ENCODE measurements at places on chromosomes 7 and 10.

- no peak for DNase-seq
Observed at GRCh38 chr7:158392251-158392650, 195.4 kb downstream of the PTPRN2 start.

- DNase-seq = peak; percentile 54
Observed at GRCh38 chr10:109974504-109975191, 33.1 kb upstream of the ADD3 start.

GRCh38 chr7:7820939-7821338 is 102.5 kb upstream of the RPA3 start:
- DNase-seq = no peak

- peak; percentile 74 for DNase-seq
Observed at GRCh38 chr10:100338434-100339036, 8.5 kb upstream of the SCD start.

- no peak for DNase-seq
Observed at GRCh38 chr10:124656113-124656490, 88.1 kb downstream of the FAM53B start.

DNA sequence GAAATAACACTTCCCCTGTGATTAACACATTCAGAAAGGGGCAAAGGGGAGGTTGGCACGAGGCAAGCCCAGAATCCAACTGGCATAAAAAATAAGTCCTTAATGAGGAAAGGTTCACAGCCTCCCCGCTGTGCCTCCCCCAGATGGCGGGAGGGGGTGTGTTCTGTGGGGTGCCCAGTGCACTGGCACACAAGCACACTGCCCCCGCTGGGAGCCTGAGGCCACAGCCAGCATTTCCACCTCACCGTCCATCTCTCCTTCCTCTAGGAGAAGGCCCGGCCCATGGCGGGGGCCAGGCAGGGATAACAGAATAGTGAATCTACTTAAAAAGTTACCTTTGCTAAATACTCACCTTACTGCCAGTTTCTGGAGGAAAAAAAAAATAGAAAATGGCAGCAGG is 43.2 kb downstream of the PRKAG2 start:
- no peak for DNase-seq

DNA sequence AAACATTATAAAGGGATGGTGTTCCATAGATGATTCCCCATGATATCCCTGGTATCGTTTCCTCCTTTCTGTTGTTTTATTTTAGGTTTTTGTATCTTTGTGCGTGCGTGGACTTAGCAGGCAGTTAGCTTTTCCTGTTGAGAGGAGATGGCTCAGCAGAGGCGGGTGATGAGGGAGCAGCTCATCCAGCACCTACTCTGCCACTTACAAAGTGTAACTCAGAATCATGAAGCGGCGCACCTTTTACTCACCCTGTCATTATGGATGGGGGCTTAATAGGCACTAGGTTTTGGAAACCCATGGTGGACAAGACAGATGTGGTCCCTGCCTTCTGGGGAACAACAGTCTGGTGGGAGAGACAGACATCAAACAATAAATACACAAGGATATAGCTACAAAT is 17.1 kb downstream of the FAM241B start:
- DNase-seq = no peak

- DNase-seq = no peak
Observed at GRCh38 chr7:104985259-104985617, 28.8 kb upstream of the KMT2E start.

- no peak for DNase-seq
Observed at GRCh38 chr10:132504501-132505272, 32.9 kb upstream of the INPP5A start.

- DNase-seq = no peak
Observed at GRCh38 chr7:14698239-14698638, 204.3 kb downstream of the DGKB start.

DNA sequence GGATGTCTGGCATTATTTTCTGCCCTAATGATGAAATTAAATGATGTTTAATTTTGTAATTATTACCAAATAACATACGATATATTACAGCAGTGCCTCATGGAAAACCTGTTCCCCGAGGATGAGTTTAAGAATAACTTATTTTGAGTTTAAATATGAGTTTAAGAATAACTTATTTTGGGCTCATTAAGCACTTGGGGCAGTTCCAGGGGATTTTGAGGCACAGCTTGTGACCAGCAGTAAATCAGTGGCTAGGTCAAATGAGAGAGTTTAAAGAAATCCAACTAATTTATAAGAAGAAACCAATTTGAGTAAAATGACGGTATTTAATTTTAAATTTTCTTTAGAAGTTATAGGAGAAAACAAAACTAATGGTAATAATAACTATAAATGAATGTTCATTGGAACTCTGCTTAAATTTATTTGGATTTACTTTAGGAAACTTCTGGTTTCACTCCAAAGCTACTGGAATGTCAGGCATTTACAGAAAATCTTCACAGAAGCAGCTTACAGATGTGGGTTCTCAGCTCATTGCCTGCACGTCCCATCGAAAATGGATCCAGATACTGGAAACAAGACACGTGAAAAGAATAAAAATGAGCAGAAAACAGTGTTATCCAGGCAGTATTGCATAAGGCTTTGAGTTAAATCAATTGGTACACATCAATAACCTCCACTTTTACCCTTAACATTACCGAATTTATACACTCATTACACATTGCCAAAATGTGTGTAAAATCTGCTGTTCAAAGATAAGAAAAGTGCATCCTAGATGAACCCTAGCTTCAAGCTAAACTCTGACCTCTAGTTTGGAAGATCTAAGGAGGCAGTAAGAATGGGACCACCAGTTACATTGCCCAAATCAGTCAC is 784.5 kb upstream of the IGFBP3 start:
- no peak for DNase-seq

GRCh38 chr7:150412016-150412415 is 32.9 kb downstream of the ZNF775 start:
- no peak for DNase-seq

DNA sequence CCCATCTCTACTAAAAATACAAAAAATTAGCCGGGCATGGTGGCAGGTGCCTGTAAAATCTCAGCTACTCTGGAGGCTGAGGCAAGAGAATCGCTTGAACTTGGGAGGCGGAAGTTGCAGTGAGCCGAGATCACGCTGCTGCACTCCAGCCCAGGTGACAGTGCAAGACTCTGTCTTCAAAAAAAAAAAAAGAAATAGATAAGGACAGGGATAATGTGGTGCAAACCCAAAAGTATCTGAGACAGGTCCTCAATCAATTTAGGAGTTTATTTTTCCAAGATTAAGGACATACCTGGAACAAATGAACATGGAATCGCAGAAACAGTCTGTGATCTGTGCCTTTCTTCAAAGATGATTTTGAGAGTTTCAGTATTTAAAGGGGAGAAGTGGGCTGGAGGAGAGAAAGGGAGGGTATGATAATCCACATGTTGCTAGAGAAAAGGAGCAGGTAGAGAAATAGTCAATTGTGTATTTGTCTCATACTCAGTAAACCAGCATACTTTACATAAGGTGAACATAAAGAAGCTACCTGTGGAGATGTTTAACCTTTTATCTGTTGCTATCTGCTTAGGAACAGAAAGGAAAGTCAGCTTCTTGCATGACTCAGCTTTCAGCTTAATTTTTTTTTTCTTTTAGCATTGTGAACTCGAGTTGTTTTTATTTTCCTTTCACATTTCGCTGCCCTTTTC is 4.9 kb upstream of the MTPN start:
- DNase-seq = no peak

DNA sequence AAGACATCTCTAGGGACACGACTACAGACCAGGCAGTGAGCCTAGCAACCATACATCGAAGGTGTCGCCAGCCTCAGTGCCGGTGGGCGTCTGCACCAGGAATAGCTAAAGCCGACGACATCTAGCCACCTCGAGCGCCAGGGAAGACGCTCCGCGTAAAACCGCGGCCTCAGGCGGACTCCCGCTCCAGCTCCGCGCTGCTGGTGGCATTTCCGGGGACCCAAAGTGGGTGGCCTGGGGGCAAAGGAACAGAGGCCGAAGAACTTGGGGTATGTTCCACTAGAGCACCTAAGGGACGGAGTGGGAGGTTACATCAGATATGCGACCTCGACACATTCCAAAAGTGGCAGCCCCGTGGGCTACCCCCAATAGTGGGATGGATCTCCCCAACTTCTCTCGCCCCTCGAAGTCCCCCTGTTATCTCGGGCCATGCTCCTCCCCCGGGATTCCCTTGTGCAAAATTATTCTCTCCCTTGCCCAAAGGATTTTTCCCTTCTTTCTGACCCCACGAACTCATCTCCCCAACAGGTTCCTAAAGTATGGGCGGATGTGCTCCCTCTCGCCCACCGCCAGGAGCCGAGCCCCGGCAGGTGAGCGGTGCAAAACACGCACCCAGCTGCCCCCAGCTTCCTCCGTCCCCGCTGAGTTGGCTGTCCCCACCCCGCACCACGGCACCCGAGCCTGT is 1.2 kb downstream of the KCNMA1 start:
- DNase-seq = no peak

DNA sequence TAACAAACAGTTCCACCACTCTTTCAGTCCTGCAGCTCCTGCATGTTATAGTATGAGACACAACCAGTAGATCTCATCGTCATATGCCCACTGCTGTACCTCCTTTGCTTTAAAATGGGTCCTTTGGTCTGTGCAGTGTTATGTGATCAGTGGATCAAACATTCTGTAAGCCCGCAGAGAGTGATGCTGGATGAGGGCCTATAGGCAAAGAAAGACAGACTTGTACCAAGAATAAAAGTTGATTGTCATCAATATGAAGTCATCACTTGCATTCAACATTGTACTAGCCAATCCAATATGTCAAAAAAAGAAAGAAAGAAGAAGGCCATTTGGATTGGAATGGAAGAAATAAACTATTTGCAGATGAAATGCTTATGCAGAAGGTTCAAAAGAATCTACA is 79.8 kb upstream of the PHYHIPL start:
- DNase-seq = no peak

GRCh38 chr7:125406111-125406510 is 476.5 kb upstream of the POT1 start:
- no peak for DNase-seq

DNA sequence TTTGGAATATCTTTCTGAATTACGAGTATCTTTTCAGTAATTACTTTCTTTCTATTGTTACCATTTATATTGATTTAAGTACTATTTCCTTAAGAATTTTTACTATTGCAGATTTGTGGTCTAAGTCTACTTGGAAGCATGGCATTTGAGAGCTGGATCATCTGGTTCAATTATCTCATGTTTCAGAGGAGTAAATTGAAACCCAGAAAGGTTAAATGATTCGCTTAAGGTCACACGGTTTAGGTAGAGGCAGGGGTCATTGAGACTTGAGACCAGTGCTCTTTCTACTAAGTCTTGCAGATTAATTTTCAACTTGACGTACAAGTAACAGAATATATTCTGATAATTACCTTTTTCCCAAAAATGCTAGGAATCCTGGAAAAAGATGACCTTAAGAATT is 109.2 kb upstream of the GLCCI1 start:
- no peak for DNase-seq
